ENCODE measurements at places on chromosomes 5 and 9. TPM values are rescaled to one million over a fixed set of nuclear protein-coding genes. Genes with fewer than 3 reads are reported as not detected.

- H3K27me3 ChIP-seq, result no peaks in the 10 kb centered on the region
- H3K4me3 ChIP-seq, result no peak overlapping the region
- H3K36me3 ChIP-seq, result no peaks in the 10 kb centered on the region
Observed at GRCh38 chr9:127116088-127116726, 6.2 kb downstream of the ANGPTL2 start.

DNA sequence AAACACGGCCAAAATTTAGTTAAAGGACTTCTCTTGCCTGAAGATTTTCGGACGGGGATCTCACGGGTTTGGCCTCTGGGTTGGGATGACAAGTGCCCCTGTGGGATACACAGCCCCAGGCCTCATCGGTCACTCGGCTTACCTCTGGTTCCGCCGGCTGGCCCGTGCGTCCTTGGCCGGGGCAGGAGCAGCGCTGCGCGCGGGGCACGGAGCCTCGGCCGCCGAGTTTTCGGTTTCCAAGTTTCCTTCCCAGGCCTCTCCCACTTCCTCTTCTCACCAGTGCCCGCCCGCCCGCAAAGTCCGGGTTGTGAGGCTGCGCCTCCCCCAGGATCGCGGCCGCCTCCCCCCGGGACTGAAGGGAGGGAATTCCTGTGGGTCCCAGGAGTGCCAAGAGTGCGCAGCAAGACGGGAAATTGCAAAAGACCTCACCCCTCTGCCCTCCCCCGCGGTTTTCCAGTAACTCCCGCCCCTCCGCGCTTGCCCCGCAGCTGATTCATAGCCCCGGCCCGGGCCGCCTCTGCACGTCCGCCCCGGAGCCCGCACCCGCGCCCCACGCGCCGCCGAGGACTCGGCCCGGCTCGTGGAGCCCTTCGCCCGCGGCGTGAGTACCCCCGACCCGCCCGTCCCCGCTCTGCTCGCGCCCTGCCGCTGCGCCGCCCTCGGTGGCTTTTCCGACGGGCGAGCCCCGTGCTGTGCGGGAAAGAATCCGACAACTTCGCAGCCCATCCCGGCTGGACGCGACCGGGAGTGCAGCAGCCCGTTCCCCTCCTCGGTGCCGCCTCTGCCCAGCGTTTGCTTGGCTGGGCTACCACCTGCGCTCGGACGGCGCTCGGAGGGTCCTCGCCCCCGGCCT is at the start of gene OSMR:
TSS of gene OSMR (plus strand) at position 487 of the 853 bp plus-strand sequence. CDS start 23,033 bp downstream, outside the sequence.
- peaks cover 42% of the 10 kb centered on the region for H3K27me3 ChIP-seq
- 0 out of 2 replicates have a peak, but pooled peaks cover 9% of the 10 kb centered on the region for H3K4me1 ChIP-seq
- DNase-seq, result peak; percentile 73
- no peaks in the 10 kb centered on the region for H3K36me3 ChIP-seq
- H3K4me3 ChIP-seq, result peak within 1 kb of the TSS; percentile 75

GRCh38 chr5:10479154-10479721 is 37.6 kb downstream of the ROPN1L start:
- DNase-seq, result no peak
- peaks cover 12% of the 10 kb centered on the region for H3K4me1 ChIP-seq
- no peak overlapping the region for H3K4me3 ChIP-seq
- H3K27me3 ChIP-seq, result no peaks in the 10 kb centered on the region

- H3K4me3 ChIP-seq, result no peak overlapping the region
- no peaks in the 10 kb centered on the region for H3K36me3 ChIP-seq
- DNase-seq, result peak; percentile 58
- peaks cover 12% of the 10 kb centered on the region for H3K4me1 ChIP-seq
- peak overlapping the region; percentile 67 for H3K27ac ChIP-seq
Observed at GRCh38 chr5:177035976-177036375, 13.5 kb downstream of the ZNF346 start.

GRCh38 chr9:116705531-116705930 is 18.4 kb downstream of the TRIM32 start:
- H3K27me3 ChIP-seq, result no peaks in the 10 kb centered on the region
- no peak overlapping the region for H3K27ac ChIP-seq
- no peak overlapping the region for H3K4me3 ChIP-seq

- H3K36me3 ChIP-seq, result no peaks in the 10 kb centered on the region
- no peak for DNase-seq
- no peak overlapping the region for H3K27ac ChIP-seq
- H3K4me1 ChIP-seq, result no peaks in the 10 kb centered on the region
Observed at GRCh38 chr9:123651273-123651672, 278.7 kb downstream of the DENND1A start.

GRCh38 chr9:99326917-99327189 is 104.8 kb downstream of the SEC61B start:
- no peaks in the 10 kb centered on the region for H3K4me1 ChIP-seq
- H3K36me3 ChIP-seq, result no peaks in the 10 kb centered on the region

DNA sequence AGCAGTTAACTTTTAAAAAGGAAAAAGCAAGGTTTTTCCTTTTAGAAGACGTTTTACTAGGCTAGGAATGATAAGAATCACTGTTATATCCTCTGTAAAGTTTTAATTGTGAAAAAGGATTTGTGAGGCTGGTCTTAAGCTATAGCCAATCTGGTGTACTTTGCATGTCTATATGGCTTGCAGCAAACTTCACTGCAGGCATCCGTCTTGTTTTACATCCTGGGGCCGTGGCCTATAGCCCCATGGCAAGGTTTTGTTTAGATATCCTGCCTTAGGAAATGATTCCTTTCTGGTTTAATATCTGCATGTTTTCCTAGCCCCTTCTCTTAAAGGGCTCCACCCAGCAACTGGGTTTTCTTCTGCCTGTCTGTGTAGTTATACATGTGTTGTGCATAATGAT is 272.8 kb downstream of the ICE1 start:
- H3K27me3 ChIP-seq, result no peaks in the 10 kb centered on the region
- H3K36me3 ChIP-seq, result peaks cover 11% of the 10 kb centered on the region
- peak overlapping the region; percentile 28 for H3K4me3 ChIP-seq
- H3K4me1 ChIP-seq, result peaks cover 12% of the 10 kb centered on the region
- peak overlapping the region; percentile 71 for H3K27ac ChIP-seq

DNA sequence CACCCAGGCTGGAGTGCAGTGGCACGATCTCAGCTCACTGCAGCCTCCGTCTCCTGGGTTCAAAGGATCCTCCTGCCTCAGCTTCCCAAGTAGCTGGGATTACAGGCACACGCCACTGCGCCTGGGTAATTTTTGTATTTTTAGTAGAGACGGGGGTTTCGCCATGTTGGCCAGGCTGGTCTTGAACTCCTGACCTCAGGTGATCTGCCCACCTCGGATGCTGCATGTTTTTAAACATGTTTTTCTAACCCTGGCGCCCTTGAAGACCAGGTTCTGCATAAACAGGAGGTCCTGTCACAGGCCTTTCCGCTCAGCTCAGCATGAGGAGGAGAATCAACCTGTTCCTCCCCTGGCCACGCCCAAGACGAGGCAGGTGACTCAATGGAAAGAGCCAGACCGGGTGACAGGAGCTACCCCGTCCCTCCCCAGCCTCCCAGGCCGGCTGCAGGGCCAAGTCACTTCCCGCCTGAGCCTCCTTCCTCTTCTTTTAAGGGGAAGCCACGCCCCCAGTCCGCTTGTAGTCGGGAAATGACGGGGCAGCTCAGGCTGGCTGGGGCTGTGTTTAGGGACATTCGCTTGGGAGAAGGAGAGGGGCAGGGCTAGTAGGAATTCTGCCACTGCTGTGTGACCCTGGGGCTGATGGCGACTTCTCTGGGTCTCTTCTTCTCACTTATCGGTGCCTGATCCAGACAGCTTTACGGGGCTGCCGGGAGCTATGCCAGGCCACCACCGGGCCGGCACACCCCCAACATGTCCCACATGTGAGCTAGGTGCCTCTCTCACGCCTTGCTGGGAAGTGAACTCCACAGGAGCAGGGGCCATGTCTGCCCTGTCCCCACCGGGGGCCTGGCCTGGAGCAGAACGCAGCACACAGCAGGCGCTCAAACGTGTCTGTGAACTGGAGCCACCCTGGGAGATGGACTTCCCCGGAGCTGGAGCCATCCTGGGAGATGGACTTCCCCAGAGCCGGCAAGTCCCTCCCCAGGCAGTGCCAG is 6.1 kb downstream of the NOTCH1 start:
- peak; percentile 70 for DNase-seq
- H3K27ac ChIP-seq, result no peak overlapping the region
- H3K27me3 ChIP-seq, result no peaks in the 10 kb centered on the region
- no peak overlapping the region for H3K4me3 ChIP-seq

DNA sequence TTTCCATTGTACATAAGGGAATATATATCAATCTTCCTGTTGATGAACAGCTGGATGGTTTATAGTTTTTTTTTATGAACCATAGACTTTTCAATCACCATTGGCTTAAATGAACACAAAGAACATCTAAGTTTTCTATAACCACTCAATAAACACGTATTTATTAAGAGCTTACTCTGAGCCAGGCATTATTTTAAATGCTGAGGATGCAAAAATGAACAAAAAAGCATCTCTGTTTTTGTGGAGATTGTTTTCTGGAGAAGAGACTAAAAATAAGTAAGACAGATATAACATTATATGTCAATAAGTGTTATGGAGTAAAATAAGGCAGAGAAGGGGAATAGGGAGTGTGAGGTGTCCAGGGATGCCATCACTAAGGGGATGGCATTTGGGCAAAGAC is 52.1 kb upstream of the SLC24A2 start:
- no peak overlapping the region for H3K4me3 ChIP-seq
- no peaks in the 10 kb centered on the region for H3K36me3 ChIP-seq
- no peak for DNase-seq
- H3K27me3 ChIP-seq, result no peaks in the 10 kb centered on the region
- no peak overlapping the region for H3K27ac ChIP-seq

- no peaks in the 10 kb centered on the region for H3K27me3 ChIP-seq
- no peaks in the 10 kb centered on the region for H3K4me1 ChIP-seq
- no peak overlapping the region for H3K27ac ChIP-seq
- DNase-seq, result no peak
- no peak overlapping the region for H3K4me3 ChIP-seq
Observed at GRCh38 chr9:114205171-114206015, 50.1 kb downstream of the COL27A1 start.

- H3K36me3 ChIP-seq, result no peaks in the 10 kb centered on the region
- DNase-seq, result no peak
- peaks cover 1% of the 10 kb centered on the region for H3K4me1 ChIP-seq
- no peak overlapping the region for H3K4me3 ChIP-seq
- no peaks in the 10 kb centered on the region for H3K27me3 ChIP-seq
Observed at GRCh38 chr9:4508246-4508906, 18.1 kb downstream of the SLC1A1 start.

DNA sequence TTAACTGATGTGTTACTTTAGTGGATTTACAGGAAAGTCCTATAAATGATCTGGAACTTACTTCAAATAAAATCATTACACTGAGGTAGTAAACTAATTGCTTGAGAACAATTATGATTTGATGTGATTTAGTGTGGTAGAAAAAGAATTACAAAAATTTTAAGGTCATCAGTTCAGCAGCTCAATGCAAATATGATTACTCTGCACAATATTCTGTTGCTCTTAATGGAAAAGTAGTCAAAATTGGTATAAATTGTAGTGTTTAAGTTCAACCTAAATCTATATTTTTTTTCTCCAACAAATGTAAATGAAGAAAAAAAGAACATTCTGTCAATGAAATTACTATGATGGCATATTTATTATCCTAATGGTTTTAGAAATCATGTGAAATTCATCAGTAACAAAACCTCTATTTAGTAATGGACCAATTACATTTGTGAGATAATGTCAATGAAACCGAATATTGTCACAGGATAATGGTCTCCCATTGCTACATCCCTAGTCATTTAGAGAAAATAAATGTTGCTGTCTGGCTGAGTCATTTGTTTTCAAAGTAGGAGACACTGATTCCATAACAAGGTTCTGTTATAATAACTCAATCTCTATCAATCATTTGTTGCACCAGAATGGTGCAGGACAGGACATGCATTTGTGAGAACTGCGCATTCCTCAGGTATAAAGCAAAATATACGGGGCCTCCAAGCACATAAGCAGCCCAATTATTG is 177.1 kb downstream of the NFIB start:
- H3K27me3 ChIP-seq, result no peaks in the 10 kb centered on the region
- no peak overlapping the region for H3K4me3 ChIP-seq
- H3K4me1 ChIP-seq, result no peaks in the 10 kb centered on the region

- H3K4me1 ChIP-seq, result no peaks in the 10 kb centered on the region
- no peak overlapping the region for H3K27ac ChIP-seq
- no peak for DNase-seq
- no peaks in the 10 kb centered on the region for H3K27me3 ChIP-seq
Observed at GRCh38 chr5:21910731-21911130, 942.4 kb downstream of the CDH12 start.

DNA sequence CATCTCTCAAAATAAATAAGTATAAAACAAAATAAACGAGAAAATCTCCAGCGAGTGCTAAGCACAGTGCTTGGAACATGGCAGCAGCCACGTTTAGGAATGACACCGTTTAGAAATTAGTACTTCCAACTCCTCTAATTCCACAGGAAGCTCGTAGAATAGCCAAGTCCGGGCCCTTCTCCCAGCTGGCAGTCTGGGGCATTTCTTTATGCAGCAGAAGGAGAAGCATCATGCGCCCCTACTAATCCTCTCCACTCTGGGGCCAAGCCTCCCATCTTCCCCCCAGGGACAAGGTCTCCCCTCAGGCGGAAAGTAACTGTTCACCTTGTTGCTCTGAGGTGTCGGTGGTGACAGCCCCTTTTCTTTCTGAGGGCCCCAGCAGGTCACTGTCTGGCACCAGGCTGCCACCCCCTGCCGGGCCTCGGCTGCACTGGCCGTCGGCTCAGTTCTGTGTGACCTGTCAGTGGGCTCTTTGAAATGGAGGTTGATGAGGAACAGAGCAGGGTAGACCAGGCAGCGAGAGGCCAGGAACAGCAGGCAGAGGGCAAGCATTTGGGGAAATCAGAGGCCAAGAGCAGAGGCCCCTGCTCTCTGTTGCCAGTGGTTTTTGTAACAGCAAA is 113.5 kb upstream of the WWC1 start:
- H3K36me3 ChIP-seq, result no peaks in the 10 kb centered on the region
- no peak overlapping the region for H3K4me3 ChIP-seq
- H3K27me3 ChIP-seq, result no peaks in the 10 kb centered on the region
- H3K27ac ChIP-seq, result no peak overlapping the region

- DNase-seq, result no peak
- H3K27me3 ChIP-seq, result no peaks in the 10 kb centered on the region
- no peak overlapping the region for H3K4me3 ChIP-seq
- no peaks in the 10 kb centered on the region for H3K36me3 ChIP-seq
- no peaks in the 10 kb centered on the region for H3K4me1 ChIP-seq
Observed at GRCh38 chr9:113892861-113893491, 16.9 kb downstream of the ZNF618 start.

- H3K4me3 ChIP-seq, result no peak overlapping the region
- no peak for DNase-seq
- H3K4me1 ChIP-seq, result peaks cover 6% of the 10 kb centered on the region
- H3K27ac ChIP-seq, result no peak overlapping the region
Observed at GRCh38 chr9:90044710-90045151, 439.9 kb downstream of the GADD45G start.

- H3K27ac ChIP-seq, result no peak overlapping the region
- no peak overlapping the region for H3K4me3 ChIP-seq
- H3K27me3 ChIP-seq, result no peaks in the 10 kb centered on the region
- DNase-seq, result no peak
- no peaks in the 10 kb centered on the region for H3K4me1 ChIP-seq
- H3K36me3 ChIP-seq, result no peaks in the 10 kb centered on the region
Observed at GRCh38 chr5:143657647-143658285, 154.2 kb upstream of the HMHB1 start.

Gene PCDHA1
- total RNA-seq, result 3.2 TPM

Gene IRX2
- total RNA-seq, result 25.3 TPM

Gene DNLZ
- 53.9 TPM for total RNA-seq

Gene BTNL9
- 3.4 TPM for total RNA-seq

Gene ARHGEF39
- 16.8 TPM for total RNA-seq

Gene PCDH12
- total RNA-seq, result 0.12 TPM

Gene GRM6
- total RNA-seq, result not detected

Gene OLFML2A
- total RNA-seq, result 6.4 TPM

Gene C8G
- total RNA-seq, result not detected

Data from GM23338 (cell line).